ENCODE measurements at places on chromosomes 6 and 20.

DNA sequence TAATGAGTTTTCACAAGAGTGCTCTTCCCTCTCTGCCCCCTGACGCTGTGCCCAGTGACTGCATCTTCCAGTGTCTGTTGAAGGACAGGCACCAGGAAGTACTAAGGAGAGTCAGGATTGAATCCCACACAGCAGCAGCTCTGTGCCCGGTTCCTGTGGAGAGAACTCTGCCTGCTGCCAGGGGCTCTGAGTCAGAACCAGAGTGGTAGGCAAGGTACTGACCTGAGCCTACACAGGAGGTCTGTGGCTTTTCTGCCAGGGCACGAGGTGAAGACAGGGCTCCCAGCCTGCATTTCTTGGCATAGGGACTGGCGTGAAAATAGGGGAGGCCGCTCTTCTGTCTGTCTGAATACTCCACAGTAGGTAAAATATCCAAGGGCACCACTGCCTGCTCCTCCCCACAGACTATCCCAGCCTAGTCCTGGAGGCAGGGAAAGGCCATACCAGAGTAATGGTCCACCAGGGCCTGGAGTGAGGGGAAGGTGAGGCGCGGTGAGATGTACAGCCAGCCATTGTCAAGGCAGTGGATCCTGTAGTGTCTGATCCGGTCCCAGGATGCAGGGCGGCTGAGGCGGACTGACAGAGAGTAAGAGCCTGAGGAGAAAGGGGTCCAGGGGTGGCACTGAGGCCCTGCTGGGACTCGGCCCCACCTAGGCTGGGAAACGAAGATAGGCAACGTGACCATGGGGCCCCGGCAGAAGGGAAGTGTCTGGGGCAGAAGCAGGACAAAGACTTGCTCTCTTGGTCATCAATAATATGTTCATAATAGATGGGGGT lies 9.4 kb downstream of the RAB5IF start:
- no peak for DNase-seq

DNA sequence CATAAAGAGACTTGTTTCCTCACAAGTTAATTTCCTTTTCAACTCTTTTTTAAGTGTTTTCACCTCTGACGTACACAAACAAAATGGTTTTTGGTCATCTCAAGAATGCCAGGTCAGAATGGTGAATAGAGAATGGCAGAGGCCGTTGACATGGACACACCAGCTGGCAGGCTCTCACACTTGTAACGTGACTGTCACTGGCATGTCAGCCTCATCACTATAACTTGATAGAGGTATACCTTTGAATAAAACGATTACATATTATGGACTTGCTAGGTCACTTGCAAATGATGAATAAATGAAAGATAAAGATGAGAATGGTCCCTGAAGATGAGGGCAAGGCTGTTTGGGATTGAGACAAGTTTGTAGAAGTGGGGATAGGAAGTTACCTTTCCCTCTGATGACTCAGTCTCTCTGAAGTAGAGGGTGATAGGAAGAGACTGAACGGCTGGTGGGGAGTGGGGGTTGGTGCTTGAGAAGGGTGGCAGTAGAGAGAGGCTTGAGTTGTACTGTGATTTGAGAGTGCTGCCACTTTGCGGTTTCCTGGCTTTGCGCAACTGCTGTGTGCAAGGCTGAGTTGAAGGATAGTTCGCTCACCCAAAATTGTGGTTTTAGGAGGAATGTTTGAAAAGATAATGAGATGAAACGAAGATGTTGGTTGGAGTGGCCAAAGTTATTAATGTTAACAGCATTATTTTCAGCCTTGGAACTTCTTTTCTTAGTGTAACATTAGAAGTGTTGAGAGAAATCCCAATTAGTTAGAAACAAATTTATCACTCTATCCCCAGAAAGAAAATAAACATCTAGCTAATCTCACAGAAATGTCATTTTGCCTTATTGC lies 30.3 kb downstream of the TBPL1 start:
- peak; percentile 54 for DNase-seq

GRCh38 chr20:64232794-64233193 lies 22.8 kb upstream of the PCMTD2 start:
- DNase-seq: no peak

- DNase-seq: no peak
Measured at GRCh38 chr20:54123587-54124180, 50.1 kb downstream of the CYP24A1 start.

GRCh38 chr6:28351087-28351486 lies 1.3 kb downstream of the ZKSCAN3 start:
- no peak for DNase-seq

DNA sequence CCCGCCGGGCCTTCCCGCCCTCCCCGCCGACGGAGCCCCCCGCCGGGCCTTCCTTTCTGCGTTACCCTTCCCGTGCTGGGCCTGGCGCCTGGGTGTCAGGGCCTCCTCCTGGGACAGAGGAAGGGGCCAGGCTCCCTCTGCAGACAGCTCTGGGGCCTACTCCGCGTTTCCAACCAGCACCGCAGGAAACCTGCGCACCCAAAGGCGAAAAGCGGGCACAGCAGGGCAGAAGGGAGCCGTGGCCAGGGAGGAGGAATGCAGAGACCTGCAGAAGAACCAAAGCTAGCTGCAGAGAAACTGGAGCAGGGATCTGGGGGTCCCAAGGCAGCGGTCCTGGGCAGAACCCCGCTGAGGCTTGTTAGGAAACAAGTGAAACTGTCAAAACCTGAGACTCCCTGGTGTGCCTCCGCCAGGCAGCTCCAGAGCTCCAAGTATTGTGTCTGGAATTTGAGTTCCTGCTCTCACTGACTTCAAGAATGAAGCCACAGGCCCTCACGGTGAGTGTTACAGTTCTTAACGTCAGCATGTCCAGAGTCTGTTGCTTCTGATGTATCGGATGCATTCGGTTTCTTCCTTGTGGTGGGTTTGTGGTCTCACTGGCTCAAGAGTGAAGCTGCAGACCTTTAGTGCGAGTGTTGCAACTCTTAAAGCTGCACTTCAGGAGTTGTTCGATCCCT lies 33.3 kb downstream of the IRF4 start:
- no peak for DNase-seq

- peak; percentile 11 for DNase-seq
Measured at GRCh38 chr6:125099211-125100073, 54.1 kb upstream of the TPD52L1 start.

DNA sequence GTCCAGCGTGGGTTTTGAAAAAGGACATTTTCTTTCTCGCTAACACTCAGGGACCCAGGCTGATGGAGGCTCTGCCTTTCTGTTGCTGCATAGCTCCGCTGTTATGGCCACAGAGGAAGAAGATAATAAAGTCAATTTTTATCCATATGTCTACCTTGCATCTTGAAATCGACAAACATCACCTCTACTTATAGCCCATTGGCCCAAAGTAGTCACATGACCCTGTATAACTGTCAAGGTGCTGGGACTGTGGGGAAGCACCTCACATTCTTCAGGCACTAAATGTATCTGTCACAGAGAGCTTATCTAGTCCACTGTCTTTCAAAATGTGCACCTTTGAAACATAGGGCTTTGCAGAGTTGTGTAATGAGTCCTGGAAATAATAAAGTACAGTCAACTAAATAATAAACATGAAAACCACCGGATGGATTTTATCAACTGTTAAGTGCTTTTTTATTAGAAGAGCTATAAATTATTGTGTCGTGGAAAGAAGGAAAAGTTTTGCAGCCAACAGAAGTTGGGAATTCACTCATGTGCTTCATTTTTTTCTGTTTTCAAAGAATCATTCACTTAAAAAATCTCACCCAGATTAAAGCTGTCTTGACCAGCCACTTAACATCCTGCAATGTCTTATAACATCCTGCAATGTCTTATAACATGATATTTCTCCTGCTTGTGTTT lies 47.7 kb upstream of the RCAN2 start:
- no peak for DNase-seq

DNA sequence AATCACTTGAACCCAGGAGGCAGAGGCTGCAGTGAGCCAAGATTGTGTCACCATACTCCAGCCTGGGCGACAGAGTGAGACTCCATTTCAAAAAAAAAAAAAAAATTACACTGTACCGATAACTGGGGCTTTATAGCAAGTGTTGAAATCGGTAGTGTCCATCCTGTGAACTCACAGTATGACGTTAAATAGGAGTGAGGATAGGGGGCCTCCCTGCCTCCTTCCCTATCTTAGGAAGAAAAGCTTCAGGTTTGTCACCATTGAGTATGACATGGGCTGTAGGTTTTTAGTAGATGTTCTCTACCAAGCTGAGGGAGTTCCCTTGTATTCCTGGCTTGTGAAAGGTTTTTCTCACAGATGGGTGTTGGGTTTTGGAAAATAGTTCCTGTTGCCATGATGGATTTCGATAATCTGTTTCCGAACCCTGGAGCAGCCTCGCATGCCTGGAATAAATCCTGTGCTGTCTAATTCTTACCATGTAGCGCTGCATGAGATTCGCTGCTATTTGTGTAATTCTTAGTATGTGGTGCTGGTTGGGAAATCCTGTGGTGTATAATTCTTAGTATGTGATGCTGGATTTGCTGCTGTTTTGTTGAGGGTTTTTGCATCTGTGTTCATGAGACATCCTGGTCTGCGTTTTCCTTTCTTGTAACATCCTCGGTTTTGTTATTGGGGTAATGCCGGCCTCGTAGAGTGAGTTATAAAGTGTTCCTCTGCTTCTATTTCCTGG lies 23.6 kb downstream of the NTSR1 start:
- DNase-seq: no peak

DNA sequence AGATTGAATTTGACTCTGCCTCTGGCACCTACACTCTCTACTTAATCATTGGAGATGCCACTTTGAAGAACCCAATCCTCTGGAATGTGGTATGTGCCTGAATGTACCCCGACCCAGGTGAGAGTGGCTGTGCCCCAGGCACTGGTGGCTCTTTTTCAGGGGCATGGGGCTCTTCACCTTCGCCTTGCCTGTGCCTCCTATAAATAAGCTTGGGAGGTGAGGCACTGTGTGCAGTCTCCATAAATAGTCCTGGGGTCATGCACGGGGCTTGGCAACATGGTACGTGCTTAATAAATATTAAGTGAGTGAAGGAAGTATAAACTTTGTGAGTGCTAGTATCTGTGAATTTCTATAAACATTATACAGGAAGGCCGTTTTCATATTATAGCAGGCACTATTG lies 33.0 kb downstream of the GHRH start:
- DNase-seq: no peak

- no peak for DNase-seq
Measured at GRCh38 chr6:143961886-143962878, 45.9 kb downstream of the PLAGL1 start.

- DNase-seq: no peak
Measured at GRCh38 chr20:54110457-54110856, 40.1 kb upstream of the BCAS1 start.

- DNase-seq: no peak
Measured at GRCh38 chr20:30489614-30490003, 767.9 kb upstream of the DEFB115 start.

All from activated naive CD8-positive, alpha-beta T cell treated with anti-CD3 and anti-CD28 coated beads, Interleukin-2, amount 50 U/mL, for 24 hours (primary cell).